ENCODE measurements at places on chromosomes 1 and 21. TPM values are rescaled to one million over a fixed set of nuclear protein-coding genes. Genes with fewer than 3 reads are reported as not detected.

DNA sequence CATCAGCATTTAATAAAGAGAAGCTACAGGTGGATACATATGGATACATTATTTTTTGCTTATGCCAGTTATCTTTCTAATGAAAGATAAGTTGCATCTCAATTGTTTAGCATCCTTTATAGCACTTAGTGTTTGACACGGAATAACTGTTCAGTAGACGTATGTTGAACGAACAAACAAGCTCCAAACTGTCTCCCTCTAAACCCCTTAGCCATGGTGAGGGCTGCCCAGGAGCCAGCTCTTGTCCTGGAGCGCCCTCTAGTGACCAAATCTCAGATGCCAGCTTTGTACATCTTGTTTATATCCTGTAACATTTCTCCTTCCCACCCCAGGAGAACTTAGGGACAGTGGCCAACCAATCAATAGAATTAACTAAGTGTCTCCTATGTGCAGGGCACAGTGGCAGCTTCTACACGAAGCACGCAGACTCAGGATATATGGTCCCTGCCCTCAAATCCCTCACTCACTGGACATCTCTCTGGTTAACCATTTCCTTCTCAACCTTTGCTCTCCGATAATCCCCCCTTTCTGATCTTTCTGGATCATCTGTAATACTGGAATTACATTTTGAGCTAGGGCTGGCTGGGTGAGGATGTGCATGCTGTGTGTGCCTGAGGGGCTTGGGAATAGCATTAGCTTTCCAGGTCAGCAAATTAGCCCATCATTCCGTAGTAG, 22.9 kb downstream of the KCNA10 start:
- DNase-seq, result peak; percentile 65

TSPEAR gene
- not detected for total RNA-seq

CSF1 gene
- 6.5 TPM for total RNA-seq

AGBL4 gene
- total RNA-seq, result not detected

RNF115 gene
- total RNA-seq, result 11.4 TPM
